ENCODE measurements at places on chromosomes 1 and 21.
A peak's percentile ranks its signal among the peaks of the same experiment; 100 is the strongest.

- DNase-seq: no peak
Observed at GRCh38 chr1:228944935-228945371, 209.7 kb downstream of the RHOU start.

GRCh38 chr1:31551208-31551607, 25.1 kb upstream of the TINAGL1 start:
- no peak for DNase-seq

DNA sequence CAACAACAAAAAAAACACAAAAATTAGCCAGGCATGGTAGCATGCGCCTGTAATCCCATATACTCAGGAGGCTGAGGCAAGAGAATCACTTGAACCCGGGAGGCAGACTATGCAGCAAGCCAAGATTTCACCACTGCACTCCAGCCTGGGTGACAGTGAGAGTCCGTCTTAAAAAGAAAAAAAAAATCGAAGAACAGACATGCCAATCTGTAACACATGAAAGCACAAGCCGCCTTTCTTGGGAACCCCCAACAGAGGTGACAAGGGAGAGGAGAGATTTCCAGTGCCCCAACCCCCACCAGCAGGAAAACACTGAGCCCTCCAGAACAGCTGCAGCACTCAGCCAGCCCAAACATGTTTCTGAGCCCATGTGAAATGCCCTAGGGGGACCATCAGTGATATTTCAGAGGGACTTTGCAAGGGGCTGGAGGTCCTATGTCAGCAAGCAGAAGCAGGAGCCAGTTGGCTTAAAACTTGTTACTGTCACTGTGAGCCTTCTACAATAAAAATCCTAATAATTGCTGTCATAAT, 14.2 kb upstream of the EFNA1 start:
- no peak for DNase-seq

DNA sequence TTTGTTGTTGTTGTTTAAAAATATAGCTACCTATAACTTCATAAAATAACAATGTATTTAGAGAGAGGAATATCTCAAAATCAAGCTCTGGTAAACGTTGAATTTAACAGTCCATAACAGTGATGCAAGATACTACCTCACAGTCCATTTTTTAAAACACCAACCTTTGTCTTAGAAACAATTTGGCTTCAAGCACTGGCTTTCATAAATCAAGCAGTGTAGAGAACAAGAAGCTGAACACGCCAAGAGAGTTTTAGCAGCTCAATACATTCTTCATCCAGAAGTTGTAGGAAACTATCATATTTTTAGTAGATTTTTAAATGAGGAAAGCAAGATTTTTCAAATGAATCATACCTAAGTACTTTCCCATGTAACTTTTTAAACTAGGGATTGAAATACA, 334.3 kb upstream of the ADAMTS5 start:
- no peak for DNase-seq

DNA sequence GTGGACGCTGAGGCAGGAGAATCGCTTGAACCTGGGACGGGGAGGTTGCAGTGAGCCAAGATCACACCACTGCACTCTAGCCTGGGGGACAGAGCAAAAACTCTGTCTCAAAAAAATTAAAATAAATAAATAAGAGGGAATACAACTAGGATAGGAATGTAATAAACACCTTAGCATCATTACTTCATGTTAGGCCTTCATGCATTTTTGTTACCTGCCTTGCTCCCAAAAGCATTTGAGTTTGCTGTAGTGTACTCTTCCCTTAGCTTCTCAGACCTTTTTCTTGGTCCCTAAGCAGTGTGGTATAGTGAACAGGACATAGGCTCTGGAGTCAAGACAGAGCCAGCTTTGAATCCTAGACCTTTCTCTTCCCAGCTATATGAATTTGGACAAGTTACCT, 2.8 kb upstream of the OSCP1 start:
- DNase-seq: no peak

- DNase-seq: no peak
Observed at GRCh38 chr1:39269791-39270342, 65.4 kb downstream of the MACF1 start.

DNA sequence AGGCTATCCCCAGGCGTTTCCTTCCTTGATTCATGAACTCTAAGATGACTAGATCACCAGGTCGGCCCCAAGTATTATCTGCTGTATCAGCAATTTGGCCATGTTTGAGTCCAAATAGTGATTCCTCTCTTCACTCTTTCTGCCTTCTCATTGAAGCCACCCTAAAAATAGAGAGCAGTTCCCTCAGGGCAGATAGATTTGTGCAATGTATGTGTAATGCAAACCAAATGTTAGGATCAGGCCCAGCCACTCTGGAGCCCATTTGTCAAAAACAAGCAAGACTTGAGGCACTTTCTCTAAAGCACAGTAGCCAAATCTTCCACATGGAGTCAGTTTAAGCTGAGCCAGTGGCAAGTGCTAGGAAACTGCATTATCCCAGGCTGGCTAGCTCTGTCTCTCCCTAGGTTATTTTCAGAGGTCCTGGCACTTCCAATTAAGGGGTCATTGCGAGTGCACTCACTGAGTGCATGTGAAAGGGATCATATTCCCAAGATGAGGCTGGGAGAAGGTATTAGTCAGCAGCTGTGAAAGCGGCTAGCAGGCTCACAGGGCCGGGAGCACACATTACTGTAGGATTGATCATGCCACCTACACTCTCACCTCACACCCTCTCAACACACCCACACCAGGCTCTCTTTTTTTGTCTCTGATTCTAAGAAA, 97.9 kb upstream of the RAB3GAP2 start:
- no peak for DNase-seq

DNA sequence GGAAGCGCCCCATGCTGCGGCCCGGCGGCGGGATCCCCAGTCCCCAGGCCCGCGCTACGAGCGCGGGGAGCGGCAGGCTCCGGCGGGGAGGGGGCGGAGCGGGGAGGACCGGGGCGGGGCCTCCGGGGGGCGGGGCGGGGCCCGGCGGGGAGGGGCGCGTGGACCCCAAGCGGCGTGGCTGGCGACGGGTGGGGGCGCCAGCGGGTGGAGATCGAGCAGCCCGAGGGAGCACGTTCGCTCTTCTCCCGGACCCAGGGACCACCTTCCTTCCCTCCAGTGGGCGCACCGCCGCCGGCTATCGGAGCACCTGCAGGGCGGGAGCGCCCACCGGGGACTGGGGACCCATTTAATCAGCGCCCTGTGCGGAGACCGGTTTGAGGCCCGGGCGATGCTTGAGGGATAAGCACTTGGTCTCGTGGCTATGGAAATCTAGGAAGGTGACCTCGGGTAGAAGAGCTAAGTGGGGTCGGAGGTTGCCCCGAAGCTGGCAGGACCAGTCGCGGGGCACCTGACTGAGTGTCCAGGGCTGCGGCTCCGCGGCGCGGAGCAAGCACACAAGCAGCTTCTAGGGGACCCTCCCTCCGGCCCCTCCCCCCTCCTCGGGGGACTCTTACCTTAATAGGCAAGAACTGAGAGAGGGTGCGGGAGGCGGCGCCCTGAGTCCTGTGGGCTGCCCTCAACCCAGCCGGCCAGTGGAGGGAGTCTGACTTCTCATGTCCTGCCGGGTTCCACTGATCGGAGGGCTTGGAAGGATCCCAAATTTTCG, at the start of gene TSPAN2:
TSS of gene TSPAN2 (minus strand) at position 84 of the 766 bp plus-strand sequence. CDS start at position 13, 71 bp downstream.
- peak; percentile 21 for DNase-seq

DNA sequence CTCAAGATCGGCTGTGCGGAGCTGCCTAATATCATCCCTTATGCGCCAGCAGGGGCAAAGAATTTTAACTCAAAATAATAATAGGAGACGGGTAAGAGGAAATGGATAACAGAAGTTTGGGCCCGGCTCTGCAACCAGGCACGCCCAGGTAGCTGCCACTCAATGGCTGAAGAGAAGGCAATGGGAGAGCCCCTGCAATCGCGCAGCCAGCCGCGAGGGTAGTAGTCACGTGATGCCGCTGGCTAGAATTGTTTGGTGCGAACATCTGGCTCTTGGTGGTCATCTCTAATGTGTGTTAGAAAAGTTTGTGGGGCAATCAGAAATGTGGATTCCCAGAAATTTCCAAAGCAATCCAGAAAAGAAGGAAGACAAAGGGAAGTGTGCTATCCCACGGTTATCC, 12.3 kb downstream of the BARHL2 start:
- no peak for DNase-seq

DNA sequence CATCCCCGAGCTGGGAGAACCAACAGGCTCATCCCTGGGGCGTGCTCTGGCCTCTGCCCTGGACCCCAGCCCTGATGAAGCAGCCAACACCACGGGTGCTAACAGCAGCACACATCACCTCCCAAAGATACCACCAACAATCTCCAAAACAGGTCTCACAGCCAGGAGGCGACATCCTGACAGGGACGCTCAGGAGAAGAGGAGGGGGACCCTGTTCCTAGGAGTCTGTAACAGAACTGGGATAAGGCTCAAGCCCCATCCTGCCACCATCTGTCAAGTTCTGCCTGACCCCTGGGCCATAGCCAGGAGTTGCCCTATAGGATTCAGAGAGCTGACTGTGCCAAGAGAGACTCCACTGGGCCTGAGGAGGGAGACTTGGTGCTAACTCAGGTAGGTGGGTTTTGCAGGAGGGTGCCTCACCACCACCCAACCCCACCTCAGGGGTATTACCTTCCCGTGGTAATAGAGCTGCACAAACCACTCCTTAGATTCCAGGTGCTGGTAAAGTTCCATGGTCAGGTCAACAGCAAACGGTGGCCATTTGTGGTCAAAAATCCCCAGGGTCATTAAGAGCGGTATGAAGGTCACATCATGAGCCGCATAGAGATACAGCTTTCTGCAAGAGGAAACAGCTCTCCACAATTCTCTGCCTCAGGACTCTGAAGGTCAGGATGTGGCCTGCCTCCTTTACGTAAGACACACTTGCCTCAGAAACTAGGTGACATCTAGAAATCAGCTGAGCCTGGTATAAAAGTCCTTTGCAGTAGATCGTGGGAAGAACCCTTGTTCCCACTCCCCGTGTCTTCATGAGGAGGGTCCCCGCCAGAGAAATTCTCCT, 22.3 kb downstream of the ACP6 start:
- no peak for DNase-seq

DNA sequence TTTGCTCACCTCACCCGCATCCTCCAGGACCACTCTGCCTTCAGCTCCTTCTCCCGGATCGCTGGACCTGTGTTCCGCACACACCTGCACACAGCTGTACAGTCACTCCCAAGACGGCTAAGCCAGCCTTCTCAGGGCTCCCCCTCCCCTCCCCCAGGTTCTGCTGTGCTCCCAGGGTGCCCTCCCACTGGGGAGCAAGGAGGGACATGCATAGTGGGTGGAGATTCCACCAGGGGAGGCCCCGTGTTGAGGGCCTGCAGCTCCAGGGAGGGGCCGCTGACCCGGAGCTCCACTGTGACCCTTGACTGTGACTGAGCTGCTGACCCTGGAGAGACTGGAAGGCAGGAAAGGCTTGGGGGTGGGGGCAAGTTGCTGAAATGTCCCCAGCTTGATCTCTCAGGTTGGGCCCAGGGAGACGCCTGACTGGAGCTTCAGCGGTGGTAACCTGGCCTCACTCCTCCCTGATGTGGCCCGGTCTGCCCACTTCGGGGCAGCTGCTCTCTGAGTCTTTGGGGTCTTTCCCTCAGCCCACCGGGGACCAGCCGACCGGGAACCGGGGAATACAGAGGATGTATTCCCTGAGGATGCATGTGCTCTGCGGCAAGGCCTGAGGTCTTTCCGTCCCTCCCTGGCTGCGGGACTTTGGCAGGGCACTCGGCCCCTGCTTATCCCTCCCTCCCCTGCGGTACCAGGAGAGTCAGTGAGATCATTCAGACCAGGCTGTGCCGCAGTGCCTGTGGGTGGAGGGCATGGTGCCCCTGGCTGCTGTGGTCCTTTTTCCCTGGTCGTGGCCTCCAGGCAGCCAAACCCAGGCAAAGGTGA, 28.6 kb upstream of the PLCH2 start:
- no peak for DNase-seq

DNA sequence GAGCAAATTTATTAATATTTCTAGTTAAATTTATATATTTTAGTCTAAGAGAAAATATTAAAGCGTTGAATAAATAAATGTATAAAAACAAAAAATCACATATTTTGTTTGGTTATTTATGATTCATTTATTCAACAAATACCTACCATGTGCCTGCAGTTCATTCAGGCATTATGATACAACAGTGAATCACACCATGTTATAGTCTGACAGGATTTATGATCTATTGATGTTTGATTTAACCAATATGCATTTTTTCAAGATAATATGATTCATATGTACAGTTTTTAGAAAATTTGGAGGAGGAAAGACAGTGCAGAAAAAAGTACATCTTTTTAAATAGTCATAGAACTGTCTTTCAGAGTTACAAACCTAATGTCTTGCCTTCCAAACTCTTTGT, 7.4 kb upstream of the TRIM58 start:
- DNase-seq: no peak

DNA sequence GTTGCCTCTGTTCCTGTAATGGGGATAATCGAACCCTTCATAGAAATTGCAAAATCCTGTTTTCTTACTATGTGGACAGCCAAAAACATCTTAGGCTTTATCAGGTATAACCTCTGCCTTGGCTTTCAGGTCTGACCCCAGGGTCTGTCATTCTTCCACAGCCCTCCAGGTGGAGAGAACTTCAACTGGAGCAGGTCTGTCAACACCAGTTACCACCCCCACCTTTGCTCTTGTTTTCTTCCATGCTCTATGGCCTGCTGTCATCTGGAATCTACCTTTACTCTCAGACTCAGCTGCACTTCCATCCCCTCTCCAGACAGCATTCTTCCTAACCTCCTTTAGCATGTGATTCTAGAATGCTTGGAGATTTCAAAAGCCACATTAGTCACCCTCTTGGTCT, 10.4 kb upstream of the GJA9 start:
- DNase-seq: peak; percentile 13

GRCh38 chr1:43049481-43049880, 90.8 kb upstream of the SLC2A1 start:
- no peak for DNase-seq

- peak; percentile 20 for DNase-seq
Observed at GRCh38 chr1:209190591-209191261, 392.8 kb upstream of the CAMK1G start.

DNA sequence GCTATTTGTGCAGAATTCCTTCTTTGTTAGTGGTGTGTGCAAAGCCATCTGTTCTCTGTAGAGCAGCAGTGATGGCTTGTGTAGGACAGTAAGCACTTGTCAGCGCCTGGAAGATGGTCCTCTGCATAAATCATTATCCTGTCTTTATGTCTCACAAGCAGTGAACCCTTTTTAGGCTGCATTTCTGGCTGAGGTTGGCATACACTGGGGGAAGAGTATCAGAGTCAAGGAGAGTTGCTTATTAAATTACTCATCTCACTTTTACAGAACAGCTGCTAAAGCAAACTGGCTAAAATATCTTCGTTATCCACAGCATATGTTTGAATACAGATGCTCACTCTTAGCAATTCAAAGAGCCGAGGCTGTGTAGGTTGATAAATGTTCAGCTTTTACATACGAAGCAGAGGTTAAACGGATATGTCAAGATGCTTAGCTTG, 54.6 kb upstream of the NCAM2 start:
- DNase-seq: no peak

DNA sequence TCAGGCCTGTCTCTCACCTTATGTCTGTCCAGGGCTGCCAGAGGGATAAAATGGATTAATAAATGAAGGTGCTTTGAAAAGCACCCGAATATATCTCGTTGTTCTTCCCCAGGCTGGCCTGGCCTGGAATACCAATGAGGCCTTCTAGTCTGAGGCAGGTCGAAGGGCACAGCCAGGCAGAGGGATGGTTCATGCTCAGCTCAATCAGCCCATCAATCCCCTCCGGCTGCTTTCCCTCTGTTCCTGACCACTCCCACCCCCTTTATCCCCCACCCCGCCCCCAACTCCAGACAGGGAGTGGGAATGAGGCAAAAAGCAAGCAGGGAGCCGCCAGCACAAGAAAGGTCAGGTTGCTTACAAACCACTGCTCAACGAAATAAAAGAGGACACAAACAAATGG, 40.0 kb upstream of the PRELP start:
- DNase-seq: no peak

- DNase-seq: no peak
Observed at GRCh38 chr1:87594736-87595383, 266.2 kb downstream of the LMO4 start.

- no peak for DNase-seq
Observed at GRCh38 chr1:66265796-66266195, 268.2 kb upstream of the SGIP1 start.

Measured in hematopoietic multipotent progenitor cell treated with erythropoietin and hydrocortisone succinate and interleukin-3 and kit ligand, for 8 days (in vitro differentiated cells).